ENCODE measurements at places on chromosomes 1 and 21.

DNA sequence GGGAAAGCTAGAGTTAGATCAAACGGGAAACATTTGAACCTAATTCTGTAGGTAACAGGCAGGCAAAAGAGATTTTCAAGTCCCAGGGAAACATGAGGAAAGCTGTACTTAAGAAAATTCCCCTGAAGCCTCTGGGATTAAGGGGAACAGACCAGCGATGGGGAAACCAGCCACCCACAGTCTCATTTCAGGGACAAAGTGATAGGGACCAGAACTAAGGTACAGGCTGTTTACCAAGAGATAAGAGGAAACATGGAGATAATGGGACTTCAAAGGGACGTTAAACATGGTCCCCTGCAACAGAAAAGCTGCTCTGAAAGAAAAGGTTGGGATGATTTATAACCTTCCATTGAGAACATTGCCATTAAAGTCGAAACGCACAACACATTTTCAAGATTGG lies 84.4 kb downstream of the NTPCR start:
- no peak for DNase-seq

DNA sequence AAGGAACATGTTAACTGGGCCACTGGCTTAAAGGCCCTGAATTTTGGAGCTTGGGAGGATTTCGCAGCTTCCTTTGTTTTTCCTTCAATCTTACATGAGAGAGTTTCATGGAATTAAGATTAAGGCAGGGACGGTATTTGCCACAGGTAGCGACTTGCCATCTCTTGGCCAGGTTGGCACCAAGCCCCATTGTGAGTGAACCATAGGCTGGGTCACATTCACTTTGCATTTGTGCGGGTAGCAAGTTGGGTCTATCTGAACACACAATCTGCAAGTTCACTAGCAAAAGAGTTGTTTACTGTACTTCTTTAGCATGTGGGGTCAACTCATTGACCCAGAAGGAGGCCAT lies 106.2 kb upstream of the ATP1A1 start:
- no peak for DNase-seq

DNA sequence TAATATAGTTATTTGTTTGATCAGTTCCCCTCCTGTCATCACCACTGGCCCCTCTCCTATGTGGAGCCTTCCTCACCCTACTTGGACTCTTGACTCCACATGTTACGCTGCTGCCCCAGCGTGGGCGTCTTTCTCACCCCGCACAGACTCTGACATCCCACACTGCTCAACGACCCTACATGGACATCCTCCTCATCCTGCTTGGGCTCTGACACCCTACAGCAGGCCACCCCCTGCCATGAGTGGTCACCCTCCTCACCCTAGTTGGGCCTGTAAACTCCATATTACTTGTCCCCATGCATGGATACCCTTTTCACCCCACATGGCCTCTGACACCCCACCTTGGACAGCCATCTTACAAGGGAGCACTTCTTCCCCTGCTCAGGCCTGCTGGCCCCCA lies 21.0 kb downstream of the TTC4 start:
- no peak for DNase-seq

- DNase-seq = peak; percentile 22
Observed at GRCh38 chr21:29771491-29772066, 168.2 kb downstream of the GRIK1 start.

GRCh38 chr1:197868751-197869489 lies 33.5 kb upstream of the C1orf53 start:
- peak; percentile 14 for DNase-seq

DNA sequence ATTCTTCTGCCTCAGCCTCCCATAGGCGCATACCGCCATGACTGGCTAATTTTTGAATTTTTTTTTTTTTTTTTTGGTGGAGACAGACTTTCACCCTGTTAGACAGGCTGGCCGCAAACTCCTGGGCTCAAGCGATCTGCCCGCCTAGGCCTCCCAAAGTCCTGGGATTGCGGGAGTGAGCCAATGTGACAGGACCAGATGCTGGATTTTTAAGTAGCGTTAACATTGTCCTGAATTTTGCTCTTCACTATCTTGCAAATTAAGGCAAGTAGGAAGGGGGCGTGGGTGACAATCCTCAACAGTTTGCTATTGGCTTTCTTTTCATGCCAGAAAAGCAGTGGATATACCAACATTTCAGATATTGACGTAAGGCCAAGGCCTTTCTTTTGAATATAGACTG lies 49.7 kb upstream of the TSNAX start:
- no peak for DNase-seq

GRCh38 chr1:46345281-46345680 lies 4.7 kb downstream of the NSUN4 start:
- DNase-seq = no peak

DNA sequence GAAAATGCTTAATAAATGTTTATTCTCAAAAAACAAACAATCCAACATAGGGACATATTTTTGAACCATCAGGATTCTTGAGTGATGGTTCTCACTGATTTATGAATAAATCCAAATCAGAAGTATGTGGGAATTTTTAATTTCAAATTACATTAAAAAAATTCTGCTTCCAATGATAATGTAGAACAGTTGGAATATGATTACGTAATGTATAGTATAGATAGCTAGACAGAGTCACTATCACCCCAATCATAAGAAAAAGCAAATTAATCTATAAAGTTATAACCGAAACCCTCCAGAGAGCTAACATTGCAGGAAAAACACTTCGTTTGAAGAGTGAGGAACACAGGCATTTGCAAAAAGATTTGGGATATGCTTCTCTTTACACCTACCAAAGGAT lies 1600.6 kb upstream of the B3GALT2 start:
- no peak for DNase-seq

- no peak for DNase-seq
Observed at GRCh38 chr1:207844371-207844770, 66.6 kb downstream of the CD34 start.

DNA sequence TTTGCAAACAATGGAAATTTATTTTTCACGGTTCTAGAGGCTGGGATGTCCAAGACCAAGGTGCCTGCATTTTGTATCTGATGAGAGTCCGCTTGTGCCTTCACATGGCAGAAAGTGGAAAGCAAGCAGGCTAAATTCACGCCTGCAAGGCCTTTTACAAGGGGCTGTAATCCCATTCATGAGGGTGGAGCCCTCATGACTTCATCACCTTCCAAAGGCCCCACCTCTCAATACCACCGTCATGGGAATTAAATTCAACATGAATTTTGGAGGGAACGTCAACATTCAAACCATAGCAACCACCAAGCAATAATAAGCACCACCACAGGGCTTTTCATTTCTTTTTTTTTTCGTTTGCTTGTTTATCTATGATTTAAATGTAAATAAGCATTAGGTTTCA lies 115.3 kb downstream of the C1orf21 start:
- DNase-seq = no peak

GRCh38 chr1:221227872-221228337 lies 348.7 kb downstream of the HLX start:
- no peak for DNase-seq

GRCh38 chr1:46489638-46490405 lies at the start of gene DMBX1:
Gene DMBX1 (plus strand): TSS chr1:46489836. CDS start chr1:46507011, 17,175 bp downstream.
- DNase-seq = no peak

GRCh38 chr1:15168479-15168878 lies 14.9 kb downstream of the TMEM51 start:
- DNase-seq = peak; percentile 96

GRCh38 chr21:40853956-40854688 lies 7.2 kb upstream of the DSCAM start:
- DNase-seq = no peak

DNA sequence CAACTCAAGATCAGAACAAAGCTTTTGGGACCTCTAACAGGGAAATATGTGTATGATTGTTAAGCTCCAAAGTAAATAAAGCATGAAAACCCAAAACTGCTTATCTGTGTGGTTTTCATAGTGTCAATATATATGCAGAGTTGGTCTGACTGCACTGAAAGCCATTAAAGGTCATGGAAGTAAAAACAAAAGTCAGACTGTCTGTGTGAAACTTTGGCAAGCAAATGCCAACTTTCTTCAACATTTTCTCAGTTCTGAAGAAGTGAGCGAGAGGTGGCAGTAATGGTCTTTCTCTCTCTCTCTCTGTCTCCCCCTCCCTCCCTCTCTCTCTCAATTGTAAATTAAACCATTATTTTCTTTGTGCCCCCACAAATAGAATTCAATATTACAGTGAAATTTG lies 100.1 kb upstream of the S1PR1 start:
- DNase-seq = no peak

- DNase-seq = no peak
Observed at GRCh38 chr1:39675220-39675619, 3.3 kb upstream of the NT5C1A start.

GRCh38 chr1:201264554-201264953 lies 18.8 kb upstream of the PKP1 start:
- DNase-seq = no peak

GRCh38 chr21:45820171-45821091 lies 161.1 kb upstream of the COL6A1 start:
- no peak for DNase-seq

- no peak for DNase-seq
Observed at GRCh38 chr1:203128431-203128715, 847 bp downstream of the ADORA1 start.

DNA sequence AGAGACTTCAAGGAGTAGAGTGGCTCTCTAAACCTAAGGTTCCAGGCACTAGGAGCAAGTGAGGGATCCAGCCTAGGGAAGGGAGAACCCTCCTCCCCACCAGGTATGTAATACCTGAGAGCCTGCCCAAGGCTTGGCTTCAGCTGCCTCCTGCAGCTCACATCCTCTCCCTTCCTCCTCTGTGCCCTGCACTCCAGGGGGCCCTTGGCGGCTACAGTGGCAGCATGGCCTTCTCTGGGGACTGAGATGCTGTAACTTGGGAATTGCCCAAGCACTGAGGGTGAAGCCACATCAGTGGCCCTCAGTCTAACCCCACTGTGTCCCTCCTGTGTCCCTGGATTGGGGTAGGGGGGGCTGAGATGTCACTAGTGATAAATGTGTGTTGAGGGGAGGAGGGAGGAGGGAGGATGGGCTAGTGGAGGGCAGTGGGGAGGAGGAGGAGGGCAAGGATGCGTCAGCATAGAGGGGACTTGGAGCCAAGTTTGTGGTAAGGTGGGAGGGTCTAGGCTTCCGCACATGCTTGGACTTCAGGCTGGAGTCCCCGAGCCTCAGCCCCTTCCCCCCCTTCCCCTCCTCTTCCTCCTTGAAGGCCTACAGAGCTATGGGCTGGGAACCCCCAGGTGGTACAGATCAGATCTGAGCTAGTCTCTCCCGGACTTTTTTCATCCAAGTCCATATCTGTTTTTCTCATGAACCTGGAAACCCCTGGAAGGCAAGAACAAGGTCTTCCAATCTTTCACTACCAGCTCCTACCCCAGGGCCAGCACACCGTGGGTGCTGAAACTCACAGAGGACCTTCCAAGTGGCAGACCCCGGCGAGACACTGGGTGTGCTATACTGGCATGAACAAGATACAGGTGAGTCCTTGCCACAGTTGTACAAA lies 17.5 kb downstream of the COL9A2 start:
- no peak for DNase-seq

- no peak for DNase-seq
Observed at GRCh38 chr1:67213164-67213563, 46.9 kb downstream of the IL23R start.

- DNase-seq = no peak
Observed at GRCh38 chr1:187873126-187873525, 1044.4 kb downstream of the PLA2G4A start.

- no peak for DNase-seq
Observed at GRCh38 chr1:54848134-54848948, 38.7 kb downstream of the DHCR24 start.

- DNase-seq = no peak
Observed at GRCh38 chr1:244236101-244236500, 185.0 kb downstream of the ZBTB18 start.

DNA sequence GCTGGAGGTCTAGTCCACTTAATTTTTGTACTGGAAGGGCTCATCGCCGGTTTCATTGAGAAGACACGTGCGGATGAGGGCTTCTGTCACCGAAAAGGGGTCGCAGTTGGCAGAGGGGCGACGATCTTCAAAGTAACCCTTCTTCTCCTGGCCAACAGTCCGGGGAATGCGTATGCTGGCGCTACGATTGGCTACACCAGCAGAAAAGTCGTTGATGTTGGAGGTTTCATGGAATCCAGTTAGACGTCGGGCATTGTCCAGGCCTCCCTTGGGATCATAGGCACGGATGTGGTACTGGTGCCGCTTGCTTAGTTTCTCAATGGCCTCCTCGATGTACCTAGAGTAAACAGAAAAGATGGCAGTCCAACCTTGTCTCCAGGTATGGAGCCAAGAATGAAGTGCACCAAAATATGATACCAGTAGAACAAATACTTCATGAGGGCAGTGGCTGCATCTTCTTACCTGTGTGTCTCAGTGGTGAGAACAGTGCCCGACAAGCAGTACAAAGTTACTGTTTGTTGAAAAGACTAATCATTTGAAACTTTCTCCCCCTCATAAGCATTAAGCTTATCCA lies 7.1 kb downstream of the GLUL start:
- DNase-seq = no peak

- DNase-seq = no peak
Observed at GRCh38 chr1:29747196-29747595, 510.9 kb downstream of the PTPRU start.

DNA sequence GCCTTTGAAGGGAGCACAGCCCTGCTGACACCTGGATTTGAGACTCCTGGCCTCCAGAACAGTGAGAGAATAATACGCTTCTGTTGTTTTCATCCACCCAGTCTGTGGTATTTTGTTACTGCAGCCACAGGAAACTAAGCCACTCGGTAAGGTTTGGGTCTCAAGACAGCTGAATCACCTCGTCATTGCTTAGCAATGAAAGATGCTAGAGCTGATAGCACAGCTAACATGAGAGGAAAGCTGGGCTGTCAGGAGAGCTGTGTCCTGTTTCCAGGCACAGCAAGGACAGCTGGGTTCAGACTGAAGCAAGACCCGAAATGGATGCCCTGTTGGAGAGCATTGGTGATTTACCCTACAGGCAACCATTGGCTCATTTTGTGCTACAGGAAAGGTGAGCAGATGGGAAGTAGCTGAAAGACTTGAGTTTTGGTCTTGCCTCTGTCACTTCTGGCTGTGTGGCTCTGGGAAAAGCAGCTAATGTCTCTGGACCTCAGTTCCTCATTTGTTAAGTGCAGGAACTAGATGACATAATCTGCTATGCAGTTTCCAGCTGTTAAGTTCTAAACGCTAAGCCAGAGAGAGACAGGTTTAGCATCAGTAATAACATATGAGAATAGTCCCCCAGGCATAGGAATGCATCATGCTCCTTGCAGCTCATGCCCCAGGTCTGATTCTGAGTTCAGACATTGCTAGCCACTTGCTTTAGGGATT lies 58.0 kb downstream of the CLIC6 start:
- DNase-seq = no peak

GRCh38 chr1:77546890-77547289 lies 135.6 kb downstream of the ZZZ3 start:
- no peak for DNase-seq

GRCh38 chr1:225848030-225848955 lies 33.9 kb downstream of the TMEM63A start:
- DNase-seq = no peak

DNA sequence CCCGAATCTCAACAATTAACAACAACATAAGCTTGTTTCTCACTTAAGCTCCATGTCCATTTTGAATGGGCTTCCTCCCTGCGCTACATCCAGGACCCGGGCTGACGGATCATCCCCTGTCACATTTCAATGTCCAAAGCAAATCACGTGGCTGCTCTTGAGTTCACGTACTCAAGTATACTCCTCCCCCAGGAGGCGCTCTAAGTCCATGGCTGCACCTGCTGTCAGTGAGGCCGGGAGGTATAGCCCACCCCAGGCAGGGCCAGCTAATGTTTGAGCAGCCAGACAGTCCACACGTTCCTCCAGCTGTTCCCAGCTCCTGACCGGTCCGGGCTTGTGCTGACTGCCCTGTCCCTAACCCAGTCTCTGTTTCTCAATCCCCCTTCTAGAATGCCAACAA lies 220.8 kb downstream of the SLC35F3 start:
- no peak for DNase-seq

Data from epithelial cell of prostate (primary cell).